Hypothalamus (tissue), 51 donors: ENCODE measurements at places on chromosomes 6 and 20.

DNA sequence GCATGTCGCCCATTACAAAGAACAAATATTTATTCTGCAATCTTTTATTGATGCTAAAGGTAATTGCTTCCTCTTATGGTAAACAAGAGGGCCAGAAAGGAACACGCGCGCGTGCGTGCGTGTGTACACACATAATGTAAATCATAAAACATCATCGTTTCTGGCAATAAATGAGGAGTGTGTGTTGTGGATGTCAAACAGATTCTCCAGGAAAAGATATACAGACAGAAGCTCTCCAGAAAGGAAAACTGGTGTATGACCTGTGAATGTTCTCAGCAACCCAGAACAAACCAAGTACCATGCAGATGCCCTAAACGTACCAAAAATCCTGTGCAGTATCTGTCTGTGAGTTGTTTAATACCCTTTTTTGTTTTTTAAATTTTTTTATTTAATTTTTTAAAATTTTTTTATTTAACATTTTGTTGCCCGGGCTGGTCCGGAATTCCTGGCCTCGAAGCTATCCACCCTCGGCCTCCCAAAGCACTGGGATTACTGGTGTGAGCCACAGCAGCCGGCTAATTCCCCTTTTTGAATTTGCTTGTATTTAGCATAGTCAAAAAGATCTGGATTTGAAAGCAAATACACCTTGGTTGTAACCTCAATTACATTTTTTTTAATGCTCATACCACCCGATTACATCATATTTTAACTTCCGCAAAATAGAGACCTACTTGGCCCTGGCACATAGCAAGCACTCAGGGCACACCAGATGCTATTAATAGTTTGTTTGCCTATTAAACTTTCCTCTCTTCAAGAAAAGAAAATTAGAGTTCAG is 909 bp upstream of the NUDT3 start:
- DNase-seq: no peak

DNA sequence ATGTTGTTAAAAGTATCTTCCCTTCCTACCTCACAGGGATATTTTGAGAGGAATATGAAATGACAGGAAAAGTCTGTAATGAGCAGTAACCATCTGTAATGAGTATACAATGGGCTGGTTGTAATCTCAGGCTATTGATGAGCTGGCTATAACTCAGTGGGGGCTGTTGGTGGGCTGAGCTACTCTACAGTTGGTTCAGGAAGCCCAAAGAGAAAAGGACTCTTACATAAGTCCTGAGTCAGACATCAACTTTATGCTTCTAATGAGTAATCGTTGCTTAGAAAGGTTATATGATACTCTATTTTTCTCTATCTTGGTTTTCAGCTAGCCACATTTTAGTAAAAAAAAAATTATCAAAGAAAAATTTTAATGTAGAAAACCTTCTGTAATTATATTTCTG is 26.4 kb downstream of the ZNF391 start:
- no peak for DNase-seq

DNA sequence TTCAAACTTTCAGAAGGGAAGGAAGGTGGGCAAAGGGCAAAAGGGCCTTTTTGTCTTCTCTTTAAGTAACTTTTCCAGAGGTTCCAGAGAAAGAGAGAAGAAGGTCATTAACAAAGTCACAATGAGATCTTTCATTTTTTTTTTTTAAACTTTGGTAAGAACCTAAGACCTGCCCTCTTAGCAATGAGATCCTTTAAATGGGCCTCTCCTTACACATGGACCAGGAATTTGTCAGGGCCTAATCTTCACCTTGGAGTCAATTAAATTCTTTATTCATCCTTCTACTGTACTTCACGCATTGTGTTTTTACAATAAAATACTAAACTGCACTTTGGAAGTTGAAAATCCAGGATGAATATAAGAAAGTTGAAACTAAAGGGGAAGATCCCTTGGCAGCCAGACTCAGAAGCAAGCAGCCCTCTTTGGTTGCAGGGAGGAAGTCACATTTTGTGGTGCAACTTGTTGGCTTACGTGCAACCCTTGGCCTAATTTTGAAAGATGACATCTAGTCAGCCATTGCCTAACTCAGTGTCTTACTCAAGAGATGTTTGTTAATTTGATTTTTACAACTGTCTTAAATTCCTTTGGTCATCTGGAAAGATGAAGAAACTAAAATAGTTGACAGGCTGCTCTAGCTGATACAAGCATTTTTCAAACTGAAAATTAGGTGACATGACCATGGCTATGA is 11.9 kb upstream of the TMEM170B start:
- no peak for DNase-seq

DNA sequence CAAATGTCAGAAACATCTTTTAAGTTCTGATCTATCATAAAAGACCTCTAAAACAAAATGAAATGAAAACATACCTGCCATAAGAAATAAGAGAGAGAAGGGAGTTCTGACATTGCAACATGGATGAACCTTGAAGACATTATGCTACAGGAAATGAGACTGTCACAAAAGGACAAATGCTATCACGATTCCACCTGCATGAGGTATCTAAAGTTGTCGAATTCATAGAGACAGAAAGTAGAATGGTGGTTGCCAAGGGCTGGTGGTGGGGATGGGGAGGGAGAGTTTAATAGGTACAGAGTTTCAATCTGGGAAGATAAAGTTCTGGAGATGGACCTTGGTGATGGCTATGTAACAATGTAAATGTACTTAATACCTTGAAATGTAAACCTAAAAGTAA is 3.3 kb downstream of the EZR start:
- no peak for DNase-seq

DNA sequence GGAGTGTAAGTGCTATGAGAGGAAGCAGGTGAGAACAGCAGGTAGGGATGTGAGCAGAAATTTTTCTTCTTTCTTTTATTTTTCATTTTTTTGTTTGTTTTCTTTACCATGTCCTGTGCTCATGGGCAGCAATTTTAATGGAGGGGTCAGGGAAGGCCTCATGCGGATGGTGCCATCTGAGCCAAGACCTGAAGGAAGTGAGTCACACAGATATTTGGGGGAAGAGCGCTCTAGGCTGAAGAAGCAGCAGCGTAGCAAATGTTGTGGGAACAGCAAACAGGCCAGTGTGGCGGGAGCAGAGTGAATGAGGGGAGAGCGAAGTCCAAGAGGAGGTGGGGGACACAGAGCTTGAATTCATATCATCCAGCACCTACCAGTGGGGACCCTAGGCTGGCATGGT is 12.7 kb downstream of the SPDEF start:
- DNase-seq: no peak

DNA sequence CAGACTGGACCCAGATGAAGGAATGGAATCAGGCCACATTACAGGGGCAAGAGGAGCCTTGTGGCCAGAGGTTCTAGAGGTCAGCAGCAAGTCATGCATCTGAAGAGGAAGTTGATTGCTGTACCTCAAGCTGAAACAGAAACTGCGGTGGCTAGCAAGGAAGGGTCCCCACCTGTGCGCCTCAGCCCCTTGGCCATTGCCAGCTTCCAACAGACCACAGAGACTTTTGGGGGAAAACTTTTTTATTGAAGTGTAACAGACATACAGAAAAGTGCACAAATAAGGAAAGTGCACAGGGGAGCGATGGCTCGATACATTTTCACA is 26.8 kb upstream of the SLC9A8 start:
- no peak for DNase-seq

DNA sequence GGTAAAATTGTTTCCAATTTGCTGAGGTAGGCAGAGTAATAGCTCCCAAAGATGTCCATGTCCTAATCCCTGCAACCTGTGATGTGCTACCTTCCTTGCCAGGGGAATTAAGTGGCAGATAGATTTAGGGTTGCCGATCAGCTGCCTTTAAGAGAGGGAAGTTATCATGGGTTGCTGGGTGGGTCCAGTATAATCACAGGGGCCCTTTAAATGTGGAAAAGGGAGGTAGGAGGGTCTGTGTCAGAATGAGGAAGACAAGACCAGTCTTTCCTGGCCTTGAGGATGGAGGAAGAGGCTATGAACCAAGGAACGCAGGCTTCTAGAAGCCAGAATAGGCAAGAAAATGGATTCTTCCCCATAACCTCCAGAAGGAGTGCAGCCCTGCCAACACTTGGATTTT is 50.7 kb downstream of the CTCFL start:
- no peak for DNase-seq

GRCh38 chr6:3364391-3364790 is 92.5 kb downstream of the SLC22A23 start:
- no peak for DNase-seq

DNA sequence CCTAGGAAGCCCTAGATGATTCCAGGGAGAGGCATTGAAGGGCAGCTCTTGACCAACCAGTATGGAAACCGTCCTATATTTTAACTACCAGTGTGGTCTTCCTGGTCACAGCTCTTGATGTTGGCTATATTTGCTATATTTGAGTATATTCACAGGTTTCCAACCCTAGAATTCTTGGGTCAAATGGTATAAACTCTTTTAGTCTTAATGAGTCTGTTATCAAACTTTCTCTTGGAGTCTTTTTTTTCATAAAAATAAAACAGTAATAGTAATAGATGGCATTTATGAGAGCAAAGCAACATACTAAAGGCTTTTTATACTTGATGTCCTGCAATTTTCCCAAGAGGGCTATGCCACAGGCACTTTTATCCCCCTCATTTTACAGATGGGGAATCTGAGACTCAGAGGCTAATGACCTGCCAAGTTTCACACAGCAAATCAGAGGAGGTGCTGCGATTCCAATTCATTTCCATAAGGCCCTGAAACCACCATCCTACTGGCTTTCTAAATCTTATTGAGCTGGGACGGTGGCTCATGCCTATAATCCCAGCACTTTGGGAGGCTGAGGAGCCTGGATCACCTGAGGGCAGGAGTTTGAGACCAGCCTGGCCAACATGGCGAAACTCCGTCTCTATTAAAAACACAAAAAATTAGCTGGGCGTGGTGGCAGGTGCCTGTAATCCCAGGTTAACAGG is 217.2 kb upstream of the ZNF217 start:
- DNase-seq: no peak

DNA sequence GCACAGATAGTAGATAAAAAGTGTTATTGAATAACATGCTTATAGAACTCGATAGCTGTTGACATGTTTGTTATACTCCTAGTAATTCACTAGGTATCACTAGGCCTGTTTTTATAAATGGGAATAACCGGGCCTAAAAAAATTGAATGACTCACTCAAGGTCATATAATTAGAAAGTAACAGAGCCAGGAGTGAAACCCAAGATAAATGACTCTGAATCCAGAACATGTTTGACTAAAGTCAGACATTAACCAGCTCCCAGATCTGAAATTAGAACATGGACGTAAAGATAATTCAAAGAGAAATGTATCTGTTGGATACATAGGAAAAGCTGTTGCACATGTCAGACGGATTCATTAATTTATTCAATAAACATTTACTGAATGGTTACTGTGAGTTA is 26.9 kb downstream of the RGS17 start:
- DNase-seq: no peak

DNA sequence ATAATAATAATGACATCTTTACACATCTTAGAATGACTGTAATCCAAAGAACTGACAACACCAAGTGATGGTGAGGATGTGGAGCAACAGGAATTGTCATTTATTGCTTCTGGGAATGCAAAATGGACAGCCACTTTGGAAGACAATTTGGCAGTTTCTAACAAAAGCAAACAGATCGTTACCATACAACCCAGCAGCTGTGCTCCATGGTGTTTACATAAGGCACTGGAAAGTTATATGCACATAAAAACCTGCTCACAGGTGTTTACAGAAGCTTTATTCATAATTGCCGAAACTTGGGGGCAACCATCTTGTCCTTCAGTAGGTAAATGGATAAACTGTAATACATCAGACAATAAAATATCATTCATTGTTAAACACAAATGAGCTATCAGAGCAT is 18.3 kb upstream of the ASF1A start:
- no peak for DNase-seq

GRCh38 chr20:21586682-21587081 is 72.8 kb upstream of the NKX2-2 start:
- DNase-seq: no peak

DNA sequence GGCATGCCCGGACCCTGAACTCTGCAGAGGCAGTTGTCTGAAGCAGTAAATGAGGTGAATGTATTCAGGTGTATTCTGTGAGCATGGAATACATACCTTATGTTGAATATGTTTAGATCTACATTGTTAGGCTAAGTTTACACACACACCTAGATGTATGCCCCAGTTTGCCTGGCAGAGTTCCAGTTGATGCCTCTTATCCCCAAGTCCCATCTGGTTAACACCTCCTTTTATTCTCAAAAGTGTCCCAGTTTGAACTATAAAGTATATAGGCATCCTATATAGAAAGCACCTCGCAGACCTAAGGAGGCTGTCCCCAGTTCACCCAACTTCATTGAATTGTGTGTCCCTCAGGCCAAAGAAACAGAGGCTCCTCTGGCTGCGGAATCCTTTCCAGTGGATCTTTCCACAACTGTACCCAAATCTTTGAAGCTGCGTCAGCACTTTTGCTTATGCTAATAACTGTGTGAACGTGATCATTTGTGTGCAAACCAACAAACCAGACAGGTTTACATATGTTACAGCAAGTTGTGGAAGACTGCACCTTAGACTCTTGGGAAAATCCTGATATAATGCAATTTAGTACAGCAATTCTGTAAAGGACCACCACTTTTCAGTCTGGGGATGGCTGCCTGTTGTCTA is 4.8 kb upstream of the DHX35 start:
- no peak for DNase-seq

GRCh38 chr20:21781446-21782075 is 76.1 kb downstream of the PAX1 start:
- DNase-seq: no peak

DNA sequence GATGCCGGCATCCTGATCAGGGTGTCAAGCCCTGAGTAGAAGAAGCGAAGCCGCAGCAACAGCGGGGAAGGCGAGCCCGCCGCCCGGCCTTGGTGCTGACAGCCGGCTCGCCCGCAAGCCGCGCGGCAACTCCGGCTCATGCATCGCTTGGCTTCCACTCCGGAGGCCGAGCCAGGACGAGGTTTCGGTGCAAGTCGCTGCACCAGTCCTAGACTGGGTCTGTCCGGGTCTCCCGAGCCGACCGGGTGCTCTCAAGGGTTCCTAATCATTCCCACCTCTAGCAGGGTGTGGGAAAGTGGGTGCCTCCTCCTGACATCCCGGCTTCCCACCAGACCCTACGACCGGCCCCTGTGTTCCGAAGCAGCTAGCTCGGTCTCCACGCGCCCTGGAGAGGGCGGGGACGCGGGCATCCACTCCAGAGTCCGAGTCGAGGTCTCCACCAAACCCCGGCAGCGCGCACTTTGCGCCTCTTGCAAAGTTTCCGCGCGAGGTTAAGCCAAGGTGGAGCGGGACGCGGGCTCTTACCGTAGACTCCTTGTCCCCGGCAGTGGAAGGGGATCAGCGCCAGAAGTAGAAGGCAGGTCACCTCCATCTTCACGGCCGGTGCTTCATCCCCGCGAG is 1.4 kb downstream of the MDGA1 start:
- no peak for DNase-seq
